ENCODE measurements at places on chromosomes 6 and 20.

- DNase-seq = peak; percentile 76
Measured at GRCh38 chr6:116511424-116512110, at the start of gene CALHM5. CALHM5 (plus strand) TSS chr6:116511639; CDS start chr6:116511697, 58 bp downstream.

GRCh38 chr6:16540804-16541752 is 220.2 kb downstream of the ATXN1 start:
- DNase-seq = no peak

DNA sequence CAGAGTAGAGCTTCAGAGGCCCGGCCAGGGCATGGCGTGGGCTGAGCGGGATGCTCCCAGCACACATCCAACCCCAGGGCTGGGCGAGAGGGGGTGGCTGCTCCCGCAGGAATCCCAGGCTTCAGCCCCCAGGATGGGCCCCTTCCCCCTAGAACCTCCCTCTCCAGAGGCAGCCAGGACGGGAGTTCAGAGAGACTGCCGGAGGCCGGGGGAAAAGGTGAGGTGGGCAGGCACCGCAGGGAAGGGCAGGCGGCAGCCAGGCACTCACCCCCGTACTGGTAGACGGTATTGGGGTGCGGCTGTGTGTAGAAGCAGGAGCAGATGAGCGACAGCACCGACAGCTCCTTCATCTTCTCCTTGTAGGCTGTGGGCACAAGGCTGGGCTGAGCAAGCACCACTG is 9.3 kb downstream of the STMN3 start:
- no peak for DNase-seq

DNA sequence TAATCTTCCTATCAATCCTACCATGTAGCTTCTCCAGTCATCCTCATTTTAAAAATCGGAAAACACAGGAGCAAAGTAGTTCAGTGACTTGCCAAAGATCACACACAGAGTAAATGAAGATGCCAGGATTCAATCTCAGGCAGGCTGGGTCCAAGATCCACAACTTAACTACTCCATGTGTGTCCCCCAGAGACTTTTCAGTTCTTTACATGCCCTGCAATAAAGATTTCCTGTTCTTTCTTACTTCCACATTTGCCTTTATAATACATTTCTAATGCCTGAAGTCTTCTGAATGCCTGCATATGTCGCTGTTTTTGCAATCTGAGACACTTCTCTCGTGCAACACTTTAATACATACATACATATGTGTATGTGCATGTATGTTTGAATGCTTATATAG is 121.7 kb upstream of the MARCKS start:
- DNase-seq = no peak

DNA sequence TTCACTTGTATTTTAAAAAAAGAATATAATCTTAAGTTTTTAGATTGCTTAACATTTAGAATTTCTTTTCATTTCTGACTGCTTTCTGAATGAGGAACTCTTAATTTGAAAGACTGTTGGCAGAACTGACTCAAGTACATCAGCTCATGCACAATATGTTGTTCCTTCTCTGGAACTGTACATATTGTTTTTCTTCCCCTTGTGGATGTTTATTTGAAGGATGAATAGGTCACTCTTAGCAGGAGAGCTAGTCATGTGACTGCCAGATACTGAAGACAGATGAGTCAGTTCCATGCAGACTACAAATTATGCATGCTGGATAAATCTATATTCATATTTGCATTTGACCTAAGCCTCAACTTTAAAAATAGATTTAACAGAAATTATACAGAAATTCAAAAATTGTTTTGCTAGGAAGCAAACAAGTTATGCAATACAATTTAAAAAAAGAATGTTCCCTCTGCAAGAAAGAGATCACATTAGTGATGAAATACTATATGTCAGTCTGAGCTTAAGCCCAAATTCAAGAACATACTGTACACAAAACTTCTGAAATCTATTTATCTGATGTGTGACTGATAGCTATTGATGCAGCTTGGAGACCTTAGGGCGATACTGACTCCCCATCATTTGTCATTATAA is 1274.9 kb upstream of the GJE1 start:
- no peak for DNase-seq

DNA sequence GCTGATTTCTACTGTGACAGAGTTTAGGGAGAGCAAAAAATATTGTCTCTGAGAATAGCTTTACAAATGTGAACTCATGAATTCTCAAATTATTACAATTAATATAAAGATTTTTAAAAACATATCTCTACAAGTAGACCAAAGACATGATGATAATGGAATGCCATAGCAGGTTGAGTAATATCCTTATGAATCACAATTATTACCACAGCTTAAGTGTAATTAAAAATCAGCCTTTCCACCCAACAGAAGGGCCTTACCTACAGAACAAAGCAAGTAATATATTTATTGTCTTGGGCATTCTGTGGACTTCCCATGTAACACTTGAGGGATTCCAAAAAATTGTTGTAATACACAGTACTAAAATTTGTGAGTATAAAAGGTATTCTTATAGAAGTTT is 1099.6 kb upstream of the GJE1 start:
- no peak for DNase-seq

DNA sequence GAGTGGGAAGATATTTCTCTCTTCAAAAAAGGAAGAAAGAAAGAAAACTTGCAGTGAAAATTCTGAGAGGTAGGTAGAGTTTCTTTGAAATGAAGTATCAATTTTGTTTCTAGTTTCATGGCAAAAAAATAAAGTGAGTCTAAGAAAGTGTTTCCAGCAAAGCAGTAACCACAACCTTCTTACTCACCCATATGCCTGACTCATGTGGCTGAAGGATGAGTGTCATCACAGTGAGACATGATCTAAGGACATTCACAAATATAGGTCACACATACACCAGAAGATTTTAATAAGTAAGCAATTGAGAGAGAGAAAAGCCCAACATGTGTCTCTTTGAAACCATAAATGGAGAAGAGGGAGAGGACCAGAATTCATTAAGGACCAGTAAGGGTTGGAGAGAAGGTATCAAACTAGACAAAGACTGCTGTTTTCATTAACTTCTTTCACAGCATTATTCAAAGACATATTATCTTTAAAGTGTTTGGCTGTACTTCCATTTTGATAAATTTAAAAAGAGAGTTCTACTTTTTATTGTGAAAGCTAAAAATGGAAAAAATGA is 169.5 kb downstream of the FRK start:
- DNase-seq = no peak
